Breast epithelium (tissue), 4 donors: ENCODE measurements at places on chromosomes 12 and 14.

DNA sequence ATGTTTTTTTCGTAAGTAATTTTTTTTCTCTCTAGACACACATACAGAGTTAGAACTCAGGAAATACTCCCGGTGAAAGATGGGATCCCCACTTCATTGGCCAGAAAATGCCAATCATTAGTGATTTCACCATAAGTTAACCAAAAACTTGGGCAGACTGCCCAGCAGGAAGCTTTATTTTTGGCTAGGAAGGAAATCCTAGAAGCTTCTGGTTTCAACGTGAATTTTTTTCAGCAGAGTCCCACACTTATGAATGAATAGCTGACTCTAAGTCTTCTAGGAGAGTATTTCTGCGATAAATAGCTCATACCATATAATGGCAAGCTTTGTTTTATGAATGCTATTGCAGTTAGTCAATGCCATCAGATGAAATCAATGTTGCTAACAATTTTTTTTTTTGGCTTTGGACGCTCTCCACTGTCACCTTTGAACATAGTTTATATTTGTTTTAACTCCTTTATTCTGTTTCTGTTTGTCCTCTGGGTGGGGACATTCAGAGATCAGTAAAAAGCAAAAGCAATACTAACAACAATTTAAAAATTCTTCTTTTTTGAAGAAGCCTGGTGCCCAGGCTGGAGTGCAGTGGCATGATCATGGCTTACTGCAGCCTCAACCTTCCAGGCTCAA, 9.5 kb downstream of the PPP1CC start:
- H3K4me3 ChIP-seq = no peak overlapping the region
- no peak for DNase-seq
- no peaks in the 10 kb centered on the region for H3K27me3 ChIP-seq

- H3K27me3 ChIP-seq = no peaks in the 10 kb centered on the region
- H3K4me1 ChIP-seq = no peaks in the 10 kb centered on the region
- H3K36me3 ChIP-seq = no peaks in the 10 kb centered on the region
Observed at GRCh38 chr12:82329508-82329907, 28.7 kb downstream of the CCDC59 start.

DNA sequence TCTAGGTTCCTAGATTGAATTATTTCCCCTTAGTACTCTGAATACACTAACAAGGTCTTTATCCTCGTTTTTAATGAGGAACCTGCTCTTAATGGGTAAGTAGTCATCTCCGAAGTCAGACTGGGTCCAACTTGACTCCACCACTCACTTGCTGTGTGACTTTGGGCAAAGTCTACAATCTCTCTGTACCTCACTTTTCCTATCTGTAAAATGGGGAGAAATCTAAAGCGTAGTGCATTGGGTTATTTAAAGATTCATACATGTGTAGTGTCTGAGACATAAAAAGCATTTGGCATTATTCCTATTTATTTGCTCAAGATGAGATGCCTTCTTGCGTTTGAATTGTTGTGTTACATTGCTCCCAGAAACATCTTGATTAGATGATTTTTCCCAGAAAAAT, 51.5 kb downstream of the GTF2A1 start:
- no peak for DNase-seq
- H3K27me3 ChIP-seq = no peaks in the 10 kb centered on the region
- no peaks in the 10 kb centered on the region for H3K4me1 ChIP-seq
- no peaks in the 10 kb centered on the region for H3K36me3 ChIP-seq
- H3K4me3 ChIP-seq = peak overlapping the region; percentile 73
- peak overlapping the region; percentile 95 for H3K27ac ChIP-seq

DNA sequence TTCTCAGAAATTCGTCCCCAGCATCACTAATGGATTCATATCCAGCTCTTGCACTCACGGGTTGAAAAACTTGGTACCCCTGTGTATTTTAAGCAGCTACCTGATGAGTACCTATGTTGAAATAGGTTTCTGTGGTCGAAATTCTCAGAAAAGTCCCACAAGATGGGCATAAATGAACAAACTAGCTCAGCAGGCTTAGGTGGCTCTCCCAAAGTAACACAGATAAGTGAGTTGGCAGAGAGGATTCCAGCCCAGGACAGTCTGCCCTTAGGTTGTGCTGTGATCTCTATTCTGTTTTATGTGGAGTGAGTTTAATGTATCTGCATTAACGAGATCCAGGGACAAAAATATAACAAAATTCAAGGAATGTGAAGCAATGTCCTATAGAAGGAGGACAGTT, 92.3 kb downstream of the RGS6 start:
- no peaks in the 10 kb centered on the region for H3K4me1 ChIP-seq
- H3K4me3 ChIP-seq = no peak overlapping the region
- no peak overlapping the region for H3K27ac ChIP-seq

- H3K27ac ChIP-seq = no peak overlapping the region
- H3K36me3 ChIP-seq = no peaks in the 10 kb centered on the region
- H3K27me3 ChIP-seq = no peaks in the 10 kb centered on the region
- DNase-seq = no peak
- no peaks in the 10 kb centered on the region for H3K4me1 ChIP-seq
- H3K4me3 ChIP-seq = no peak overlapping the region
Observed at GRCh38 chr14:72213424-72213823, 281.2 kb downstream of the RGS6 start.

DNA sequence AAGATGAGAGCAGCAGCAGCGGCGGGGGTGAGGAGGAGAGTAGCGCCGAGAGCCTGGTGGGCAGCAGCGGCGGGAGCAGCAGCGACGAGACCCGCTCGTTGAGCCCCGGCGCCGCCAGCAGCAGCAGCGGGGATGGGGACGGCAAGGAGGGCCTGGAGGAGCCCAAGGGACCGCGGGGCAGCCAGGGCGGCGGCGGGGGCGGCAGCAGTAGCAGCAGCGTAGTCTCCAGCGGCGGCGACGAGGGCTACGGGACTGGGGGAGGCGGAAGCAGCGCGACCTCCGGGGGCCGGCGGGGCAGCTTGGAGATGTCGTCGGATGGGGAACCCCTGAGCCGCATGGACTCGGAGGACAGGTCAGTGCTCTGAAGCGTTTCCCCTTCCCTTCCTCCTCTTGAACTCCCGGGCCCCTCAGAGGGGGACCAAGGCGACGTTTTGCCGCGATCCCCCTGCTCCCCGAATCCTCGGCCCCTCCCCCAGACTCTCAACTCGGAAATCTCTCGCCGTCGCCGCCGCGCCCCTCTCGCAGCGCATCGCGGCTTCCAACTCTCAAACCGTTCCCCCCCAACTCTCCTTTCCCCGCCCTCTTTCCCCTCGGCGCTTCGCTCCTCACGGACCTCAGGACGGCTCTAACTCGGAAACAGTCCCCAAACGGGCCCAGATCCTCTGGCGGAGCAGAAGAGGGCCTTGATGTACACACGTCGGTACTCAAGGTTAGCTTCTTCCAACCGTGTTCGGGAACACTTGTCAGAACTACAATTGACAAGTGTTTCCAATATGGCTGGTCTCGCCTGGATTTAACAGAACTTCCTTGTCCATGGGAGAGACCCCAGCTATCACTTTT, 947 bp downstream of the AEBP2 start:
- H3K36me3 ChIP-seq = no peaks in the 10 kb centered on the region
- peak; percentile 39 for DNase-seq
- H3K4me3 ChIP-seq = peak overlapping the region; percentile 99
- H3K27ac ChIP-seq = peak overlapping the region; percentile 94

DNA sequence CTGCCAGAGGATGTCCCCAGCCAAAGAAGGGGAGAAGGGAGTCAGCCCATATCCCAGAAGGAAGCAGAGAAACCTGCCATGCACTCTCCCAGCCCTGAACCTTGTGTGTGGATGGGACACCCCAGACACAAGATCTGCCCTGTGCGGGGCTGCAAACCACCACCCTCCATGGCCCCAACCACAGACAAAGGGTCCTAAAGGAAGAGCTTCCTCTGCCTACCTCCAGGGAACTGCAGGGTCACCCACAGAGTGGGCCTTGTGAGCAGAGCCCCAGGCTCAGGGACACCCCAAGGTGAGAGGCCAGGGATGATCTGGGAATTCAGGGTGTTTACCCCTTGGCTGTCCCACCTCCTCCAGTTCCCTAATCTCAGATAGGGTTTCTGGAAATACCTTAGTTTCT, 56.5 kb downstream of the ISCA2 start:
- H3K27ac ChIP-seq = no peak overlapping the region
- no peaks in the 10 kb centered on the region for H3K27me3 ChIP-seq
- no peaks in the 10 kb centered on the region for H3K36me3 ChIP-seq
- H3K4me3 ChIP-seq = no peak overlapping the region

DNA sequence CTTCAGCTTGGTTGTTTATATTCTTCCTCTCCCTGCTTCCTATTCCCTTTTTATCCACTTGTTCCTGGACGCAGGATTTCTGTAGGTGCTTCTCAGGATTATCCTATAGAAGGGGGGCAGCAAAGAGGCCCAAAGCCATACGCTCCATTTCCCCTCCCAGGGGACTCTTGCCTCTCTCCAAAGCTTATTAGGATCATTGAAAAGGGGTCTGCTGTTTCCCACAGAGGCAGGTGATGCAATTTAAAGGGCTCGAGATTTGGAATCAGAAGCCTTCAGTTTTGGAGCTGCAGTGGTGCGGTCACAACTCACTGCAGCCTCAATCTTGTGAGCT, 31.5 kb upstream of the SYNDIG1L start:
- H3K27ac ChIP-seq = no peak overlapping the region
- DNase-seq = no peak
- no peak overlapping the region for H3K4me3 ChIP-seq
- no peaks in the 10 kb centered on the region for H3K27me3 ChIP-seq
- H3K36me3 ChIP-seq = no peaks in the 10 kb centered on the region

GRCh38 chr12:95837240-95838038, 21.3 kb upstream of the SNRPF start:
- no peak overlapping the region for H3K4me3 ChIP-seq
- H3K27ac ChIP-seq = peak overlapping the region; percentile 53
- DNase-seq = no peak
- H3K36me3 ChIP-seq = no peaks in the 10 kb centered on the region

DNA sequence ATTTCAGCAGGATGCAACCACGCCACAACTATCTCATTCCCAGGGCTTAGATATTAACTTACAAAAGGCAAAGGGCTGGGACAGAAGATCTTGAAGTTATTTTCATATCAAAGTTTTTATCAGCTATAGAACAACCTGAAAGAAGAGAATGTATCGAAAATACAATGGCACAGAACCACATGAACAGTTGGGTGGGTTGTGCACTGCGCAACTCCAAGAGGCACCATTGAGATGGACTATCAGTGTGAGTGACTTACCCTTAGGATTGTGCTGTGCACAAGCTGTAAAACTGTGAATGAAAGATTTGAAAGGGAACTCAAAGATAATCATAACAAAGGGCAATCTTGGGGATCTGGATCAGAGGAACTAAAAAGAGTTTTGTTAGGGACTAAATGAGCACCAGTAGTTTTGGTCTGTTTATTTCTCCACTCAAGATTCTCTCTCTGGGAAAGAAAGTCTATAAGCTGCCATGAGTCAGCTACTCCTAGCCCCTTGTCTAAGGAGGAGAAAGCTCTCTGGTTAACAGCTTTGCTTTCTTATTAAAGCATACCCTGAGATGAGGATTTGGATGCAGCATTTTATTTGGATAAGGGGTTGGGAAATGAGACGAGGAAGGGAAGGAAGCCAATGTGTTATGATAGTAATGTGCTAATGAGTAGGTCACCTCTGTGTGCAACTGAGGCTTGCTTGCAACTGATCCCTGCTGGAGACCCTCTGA, 62.2 kb downstream of the TBX5 start:
- no peak overlapping the region for H3K27ac ChIP-seq
- no peaks in the 10 kb centered on the region for H3K4me1 ChIP-seq
- H3K27me3 ChIP-seq = peaks cover 9% of the 10 kb centered on the region
- H3K4me3 ChIP-seq = no peak overlapping the region
- H3K36me3 ChIP-seq = no peaks in the 10 kb centered on the region

DNA sequence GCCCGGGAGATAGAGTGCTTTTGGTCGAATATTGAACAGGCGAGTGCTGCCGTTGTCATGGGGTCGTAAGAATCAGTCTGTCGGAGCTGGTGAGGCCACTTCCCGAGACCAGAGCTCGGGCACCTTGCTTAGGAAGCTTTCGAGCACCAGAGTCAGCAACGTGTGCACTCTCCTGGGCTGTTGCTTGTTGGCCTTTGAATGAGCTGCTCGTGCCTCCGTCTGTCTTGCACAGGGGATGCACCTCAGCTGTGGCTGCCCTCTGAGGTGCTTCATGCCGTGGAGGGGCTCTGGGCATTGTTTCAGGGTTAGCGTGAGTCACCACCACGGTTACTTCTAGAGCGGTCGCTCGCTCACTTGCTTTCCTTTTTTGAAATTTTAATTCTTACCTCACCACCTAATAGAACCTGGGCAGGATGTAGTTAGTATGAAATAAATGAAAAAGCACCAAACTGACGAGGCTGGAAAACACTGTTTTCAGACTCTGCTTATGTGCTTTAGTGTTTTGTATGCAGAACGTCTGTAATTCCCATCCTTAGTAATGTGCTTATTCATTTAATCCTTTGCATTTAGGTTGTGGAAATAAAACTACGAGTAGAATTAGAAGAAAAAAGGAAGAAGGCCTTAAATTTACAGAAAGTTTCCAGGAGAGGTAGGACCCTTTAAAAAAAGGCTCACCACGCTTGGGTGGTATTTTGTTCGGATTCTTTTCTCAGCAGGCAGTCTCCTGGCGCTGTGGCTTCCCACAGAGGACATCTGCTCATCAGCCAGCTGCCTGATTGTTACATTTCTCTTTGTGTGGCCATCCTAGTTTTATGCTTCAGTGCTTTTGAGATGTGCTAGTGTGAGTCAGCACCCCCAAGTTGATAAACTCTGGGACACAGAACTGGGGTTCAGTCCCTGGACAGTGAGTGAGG, 40.6 kb downstream of the EP400 start:
- no peaks in the 10 kb centered on the region for H3K36me3 ChIP-seq
- no peak overlapping the region for H3K27ac ChIP-seq
- DNase-seq = no peak

DNA sequence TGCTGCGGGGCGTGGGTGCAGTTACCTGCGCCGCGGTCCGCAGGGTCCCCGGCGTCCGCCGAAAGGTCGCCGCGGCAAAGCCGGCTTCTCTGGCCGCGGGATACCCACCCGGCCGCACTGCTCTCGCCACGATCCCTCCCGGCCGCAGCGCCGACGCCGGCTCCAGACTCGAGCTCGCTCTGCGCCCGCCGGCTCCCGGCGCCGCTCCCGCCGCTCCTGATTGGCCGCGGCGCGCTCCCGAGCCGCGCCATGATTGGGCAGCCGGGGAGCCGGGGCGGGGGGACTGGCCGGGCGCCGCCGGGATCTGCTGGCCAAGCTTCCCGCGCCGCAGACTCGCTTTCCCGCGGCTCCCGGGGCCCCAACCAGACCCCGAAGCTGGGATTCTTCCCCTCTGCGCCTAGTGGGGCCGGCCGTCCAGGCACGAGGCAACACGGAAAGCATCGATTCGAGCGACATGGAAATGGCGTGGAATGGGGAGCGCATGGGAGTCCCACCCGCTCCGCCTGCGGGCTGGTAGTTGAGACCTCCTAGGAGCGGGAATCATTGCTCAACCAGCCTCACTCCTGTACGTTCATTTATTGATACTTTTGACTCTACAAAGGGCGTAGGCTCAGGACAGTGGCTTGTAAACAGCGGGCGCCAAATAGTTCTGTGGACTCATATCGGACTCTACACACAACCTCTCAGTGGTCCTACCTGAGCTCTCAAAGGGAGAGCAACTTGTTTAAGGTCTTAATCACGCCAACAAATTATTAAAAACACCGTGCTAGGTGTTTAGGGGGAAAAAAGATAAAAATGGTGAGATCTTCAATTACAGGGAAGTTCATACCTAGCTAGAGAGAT, 36.4 kb upstream of the STON2 start:
- no peaks in the 10 kb centered on the region for H3K36me3 ChIP-seq
- peak overlapping the region; percentile 79 for H3K27ac ChIP-seq
- H3K4me1 ChIP-seq = no peaks in the 10 kb centered on the region
- H3K27me3 ChIP-seq = peaks cover 11% of the 10 kb centered on the region
- H3K4me3 ChIP-seq = peak overlapping the region; percentile 71
